ENCODE measurements at places on chromosomes 13 and 19. TPM values are rescaled to one million over a fixed set of nuclear protein-coding genes. Genes with fewer than 3 reads are reported as not detected.

GRCh38 chr13:28471421-28471820, 23.5 kb downstream of the FLT1 start:
- no peaks in the 10 kb centered on the region for H3K27me3 ChIP-seq
- DNase-seq = no peak
- peaks cover 6% of the 10 kb centered on the region for H3K4me1 ChIP-seq
- no peak overlapping the region for H3K4me3 ChIP-seq

- H3K27ac ChIP-seq = no peak overlapping the region
- H3K36me3 ChIP-seq = no peaks in the 10 kb centered on the region
- H3K4me3 ChIP-seq = no peak overlapping the region
- H3K27me3 ChIP-seq = no peaks in the 10 kb centered on the region
- no peak for DNase-seq
Measured at GRCh38 chr13:34757441-34757840, 184.6 kb upstream of the NBEA start.

GRCh38 chr19:45275370-45275971, 24.4 kb downstream of the MARK4 start:
- no peak overlapping the region for H3K27ac ChIP-seq
- no peaks in the 10 kb centered on the region for H3K4me1 ChIP-seq
- no peak for DNase-seq
- no peaks in the 10 kb centered on the region for H3K27me3 ChIP-seq
- no peak overlapping the region for H3K4me3 ChIP-seq

- no peaks in the 10 kb centered on the region for H3K27me3 ChIP-seq
- no peaks in the 10 kb centered on the region for H3K4me1 ChIP-seq
- H3K27ac ChIP-seq = no peak overlapping the region
- H3K4me3 ChIP-seq = no peak overlapping the region
- DNase-seq = no peak
Measured at GRCh38 chr13:78686461-78686860, 27.5 kb upstream of the OBI1 start.

DNA sequence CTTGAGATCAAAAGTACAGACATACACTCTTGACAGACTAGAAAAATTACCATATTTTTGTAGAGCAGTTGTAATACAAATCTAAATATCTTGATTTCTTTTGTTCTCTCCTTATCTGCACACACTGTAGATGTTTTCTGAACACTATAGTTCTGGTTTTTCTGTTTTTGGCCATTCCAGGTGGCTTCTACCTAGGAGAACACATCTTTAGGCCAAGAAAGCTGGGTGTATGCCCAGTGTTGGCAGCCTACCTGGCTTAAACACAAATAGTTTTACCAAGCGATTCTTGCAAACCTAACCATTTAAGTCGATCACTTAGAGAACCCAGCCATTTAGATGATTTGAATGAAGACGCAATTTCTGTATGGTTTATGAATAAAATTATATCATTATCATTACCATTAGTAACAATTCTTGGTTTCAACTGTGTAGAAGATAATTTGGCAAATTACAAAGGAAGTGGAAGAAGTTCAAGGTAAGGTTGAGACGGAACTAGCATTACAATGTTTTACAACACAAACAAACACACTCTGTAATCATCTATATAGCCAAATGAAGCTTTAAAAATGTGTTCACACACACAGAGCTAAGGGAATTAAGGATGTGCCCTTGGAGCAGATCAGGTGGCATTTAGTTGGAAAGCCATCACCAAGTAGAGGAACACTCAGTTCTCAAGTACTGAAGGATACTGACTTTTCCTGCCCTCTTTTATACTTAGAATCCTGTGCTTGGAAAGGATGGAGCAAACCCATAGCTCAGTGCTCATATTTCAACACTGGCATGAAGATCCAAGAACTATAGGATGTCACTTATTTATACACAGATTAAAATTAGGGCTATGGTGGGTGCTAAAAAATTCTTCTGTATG, 36.2 kb downstream of the ERCC5 start:
- no peaks in the 10 kb centered on the region for H3K36me3 ChIP-seq
- H3K4me3 ChIP-seq = no peak overlapping the region
- no peaks in the 10 kb centered on the region for H3K4me1 ChIP-seq
- DNase-seq = no peak
- no peak overlapping the region for H3K27ac ChIP-seq

- peaks cover 4% of the 10 kb centered on the region for H3K4me1 ChIP-seq
- H3K36me3 ChIP-seq = no peaks in the 10 kb centered on the region
- no peaks in the 10 kb centered on the region for H3K27me3 ChIP-seq
Measured at GRCh38 chr13:101520672-101521071, 68.2 kb downstream of the ITGBL1 start.

DNA sequence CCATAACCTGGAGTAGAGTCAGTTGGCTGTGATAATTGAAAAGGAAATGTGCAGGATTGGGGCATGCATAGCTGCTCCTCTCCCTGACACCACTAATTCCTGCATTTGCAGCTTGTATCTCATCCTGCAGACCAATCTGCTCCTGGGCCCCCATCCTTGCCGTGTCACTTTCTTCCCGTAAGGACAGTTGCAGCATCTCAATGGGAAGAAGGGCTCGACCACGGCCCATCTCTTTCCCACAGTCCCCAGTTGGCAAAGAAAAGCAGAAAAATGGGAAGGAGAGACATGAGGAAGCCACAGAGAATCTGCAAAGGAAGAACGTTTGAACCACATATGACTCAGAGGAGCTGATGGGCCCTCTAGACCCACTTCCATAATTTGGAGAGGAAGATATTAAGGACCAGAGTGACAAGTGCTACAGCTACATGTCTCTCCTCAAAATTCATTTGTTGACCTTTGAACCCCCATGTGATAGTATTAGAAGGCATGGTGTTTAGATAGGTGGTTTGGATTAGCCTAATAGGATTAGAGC, 1.8 kb upstream of the SIGLEC12 start:
- H3K36me3 ChIP-seq = no peaks in the 10 kb centered on the region
- DNase-seq = no peak
- no peak overlapping the region for H3K27ac ChIP-seq
- no peaks in the 10 kb centered on the region for H3K4me1 ChIP-seq
- no peaks in the 10 kb centered on the region for H3K27me3 ChIP-seq

DNA sequence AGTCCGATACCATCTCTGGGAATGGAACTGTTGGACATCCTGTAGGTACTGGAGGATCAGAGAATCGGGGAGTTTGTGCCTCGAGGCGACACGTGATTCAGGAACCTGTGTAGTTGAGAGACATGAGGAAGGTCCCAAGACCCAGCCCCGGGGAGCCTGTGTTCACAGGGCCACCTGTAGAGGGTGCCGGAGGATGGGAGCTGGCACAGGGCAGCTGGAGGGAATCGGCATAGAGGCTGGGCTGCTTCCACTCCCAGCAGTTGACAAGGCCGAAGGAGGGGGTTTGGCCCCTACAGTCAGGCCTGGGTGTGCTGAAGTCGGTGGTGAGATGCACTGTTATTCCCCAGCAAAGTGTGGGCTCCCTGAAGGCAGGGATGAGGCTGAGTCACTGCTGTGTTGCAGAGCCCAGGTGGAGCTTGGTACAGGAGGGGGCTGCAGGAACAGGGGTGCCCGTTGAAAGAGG, 2.5 kb upstream of the ISYNA1 start:
- peaks cover 22% of the 10 kb centered on the region for H3K4me1 ChIP-seq
- H3K27me3 ChIP-seq = no peaks in the 10 kb centered on the region
- no peak overlapping the region for H3K4me3 ChIP-seq
- H3K27ac ChIP-seq = no peak overlapping the region

- H3K27me3 ChIP-seq = no peaks in the 10 kb centered on the region
- H3K4me3 ChIP-seq = no peak overlapping the region
- peak; percentile 32 for DNase-seq
- no peak overlapping the region for H3K27ac ChIP-seq
- H3K36me3 ChIP-seq = no peaks in the 10 kb centered on the region
- H3K4me1 ChIP-seq = no peaks in the 10 kb centered on the region
Measured at GRCh38 chr13:25429466-25429865, 57.7 kb downstream of the ATP8A2 start.

DNA sequence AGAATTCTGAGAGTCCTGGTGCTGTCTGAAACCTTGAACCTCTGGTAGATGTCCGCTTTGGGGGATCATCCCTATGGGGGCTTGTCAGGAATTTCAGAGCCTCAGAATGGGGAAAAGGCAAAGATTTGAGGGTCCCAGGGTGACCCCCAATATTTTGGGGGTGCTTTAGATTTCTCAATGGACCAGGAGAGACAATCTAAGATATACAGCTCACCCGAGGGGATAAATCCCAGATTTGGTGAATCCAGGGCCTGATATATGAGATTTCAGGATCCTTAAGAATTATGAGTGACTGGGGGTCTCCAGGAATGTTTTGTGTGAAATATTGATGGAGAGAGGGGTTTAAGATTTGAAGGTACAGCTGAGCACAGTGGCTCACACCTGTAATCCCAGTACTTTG, 3.3 kb downstream of the CAPN12 start:
- peaks cover 2% of the 10 kb centered on the region for H3K4me1 ChIP-seq
- H3K36me3 ChIP-seq = no peaks in the 10 kb centered on the region
- DNase-seq = no peak
- H3K27ac ChIP-seq = no peak overlapping the region
- no peak overlapping the region for H3K4me3 ChIP-seq

Gene CCDC8
- total RNA-seq = 15.1 TPM

Gene PTH2
- 0.82 TPM for total RNA-seq

Gene LILRB4
- total RNA-seq = not detected

Gene CYP2A7
- total RNA-seq = 0.78 TPM

Gene ERCC2
- 93.4 TPM for total RNA-seq

Gene ENOX1
- total RNA-seq = 0.61 TPM

Measured in H1 (cell line).